ENCODE measurements at places on chromosomes 2 and 18. TPM values are rescaled to one million over a fixed set of nuclear protein-coding genes. Genes with fewer than 3 reads are reported as not detected.

Gene RBBP8
- 64.8 TPM for total RNA-seq

Gene LINC00305
- total RNA-seq = not detected

Gene COLEC12
- 2.0 TPM for total RNA-seq

Gene GPR148
- not detected for total RNA-seq

Gene METTL5
- total RNA-seq = 98.5 TPM

Gene ZNF397
- 79.4 TPM for total RNA-seq

Gene GNAL
- 26.8 TPM for total RNA-seq

Gene IL18R1
- 0.07 TPM for total RNA-seq

Gene TCF23
- total RNA-seq = 0.03 TPM

Gene SP9
- total RNA-seq = not detected

Gene IL36B
- total RNA-seq = not detected

- no peaks in the 10 kb centered on the region for H3K36me3 ChIP-seq
- peaks cover 45% of the 10 kb centered on the region for H3K4me1 ChIP-seq
- H3K27ac ChIP-seq = peak overlapping the region; percentile 65
- DNase-seq = no peak
Observed at GRCh38 chr2:224532931-224533330, 52.2 kb downstream of the CUL3 start.

- H3K4me1 ChIP-seq = peaks cover 30% of the 10 kb centered on the region
- peaks cover 30% of the 10 kb centered on the region for H3K27me3 ChIP-seq
- H3K4me3 ChIP-seq = no peak overlapping the region
- no peaks in the 10 kb centered on the region for H3K36me3 ChIP-seq
Observed at GRCh38 chr2:8267048-8267447, 414.8 kb upstream of the ID2 start.

- no peaks in the 10 kb centered on the region for H3K36me3 ChIP-seq
- peak; percentile 80 for DNase-seq
- H3K27me3 ChIP-seq = peaks cover 11% of the 10 kb centered on the region
Observed at GRCh38 chr2:241507430-241508239, 749 bp downstream of the STK25 start.

GRCh38 chr2:176117823-176118371, 1.3 kb downstream of the HOXD10 start:
- no peak overlapping the region for H3K27ac ChIP-seq
- no peak for DNase-seq
- no peaks in the 10 kb centered on the region for H3K36me3 ChIP-seq
- no peaks in the 10 kb centered on the region for H3K4me1 ChIP-seq

DNA sequence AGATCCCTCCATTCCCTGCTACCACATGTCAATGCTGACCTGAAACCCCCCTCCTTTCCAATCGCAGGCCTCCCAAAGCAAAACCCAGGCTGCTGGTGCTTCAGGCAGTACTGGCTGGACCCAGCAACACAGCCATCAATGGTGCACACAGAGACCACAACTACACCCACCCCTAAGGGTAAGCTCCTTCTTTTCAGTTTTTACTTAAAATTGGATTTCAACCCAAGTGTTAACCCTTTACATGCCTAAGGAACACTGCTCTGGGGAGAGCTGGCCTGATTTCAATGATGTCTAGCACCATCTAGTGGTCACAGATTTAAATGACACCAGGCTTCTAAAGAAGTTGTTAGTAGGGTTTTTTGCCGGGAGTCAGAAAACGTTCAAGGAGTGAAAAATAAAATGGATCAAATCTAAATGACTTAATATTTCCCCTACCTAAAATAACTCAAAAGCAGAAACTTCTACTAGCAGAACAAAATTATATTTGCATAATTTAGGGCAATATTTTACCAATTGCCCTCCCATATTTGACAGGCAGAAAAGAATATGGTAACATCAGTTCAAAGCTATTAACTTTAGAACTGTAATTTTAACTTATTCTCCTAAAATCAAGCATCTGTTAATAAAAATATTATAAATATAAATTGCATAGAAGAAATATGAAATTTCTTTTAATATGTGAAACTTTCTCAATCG, 24.6 kb downstream of the FECH start:
- H3K4me3 ChIP-seq = no peak overlapping the region
- H3K27me3 ChIP-seq = no peaks in the 10 kb centered on the region
- H3K4me1 ChIP-seq = peaks cover 6% of the 10 kb centered on the region
- no peak overlapping the region for H3K27ac ChIP-seq

DNA sequence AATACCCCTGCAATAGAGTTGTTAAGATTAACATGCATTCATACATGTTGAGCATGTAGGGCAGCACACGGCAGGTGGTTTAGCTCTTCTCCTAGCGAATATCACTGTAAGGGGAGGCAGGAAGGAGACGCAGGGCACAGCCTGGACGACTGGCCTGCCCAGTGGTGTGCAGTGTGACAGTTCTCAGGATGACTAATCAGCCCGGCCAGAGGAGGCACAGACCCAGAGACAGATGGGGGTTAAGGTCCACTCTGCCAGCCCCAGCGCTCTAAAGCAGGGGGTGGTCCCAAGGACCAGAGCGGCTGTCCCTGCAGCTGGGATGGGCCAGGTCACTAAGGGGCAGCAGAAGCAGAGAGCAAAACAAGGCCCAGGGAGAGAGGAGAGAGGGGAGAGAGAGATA, 63.7 kb downstream of the RNF152 start:
- H3K27me3 ChIP-seq = no peaks in the 10 kb centered on the region
- DNase-seq = no peak
- H3K4me1 ChIP-seq = peaks cover 8% of the 10 kb centered on the region
- H3K4me3 ChIP-seq = no peak overlapping the region
- H3K36me3 ChIP-seq = no peaks in the 10 kb centered on the region

- H3K27me3 ChIP-seq = peaks cover 6% of the 10 kb centered on the region
- peaks cover 10% of the 10 kb centered on the region for H3K4me1 ChIP-seq
- peak; percentile 45 for DNase-seq
Observed at GRCh38 chr2:201450954-201451291, 335 bp downstream of the TRAK2 start.

DNA sequence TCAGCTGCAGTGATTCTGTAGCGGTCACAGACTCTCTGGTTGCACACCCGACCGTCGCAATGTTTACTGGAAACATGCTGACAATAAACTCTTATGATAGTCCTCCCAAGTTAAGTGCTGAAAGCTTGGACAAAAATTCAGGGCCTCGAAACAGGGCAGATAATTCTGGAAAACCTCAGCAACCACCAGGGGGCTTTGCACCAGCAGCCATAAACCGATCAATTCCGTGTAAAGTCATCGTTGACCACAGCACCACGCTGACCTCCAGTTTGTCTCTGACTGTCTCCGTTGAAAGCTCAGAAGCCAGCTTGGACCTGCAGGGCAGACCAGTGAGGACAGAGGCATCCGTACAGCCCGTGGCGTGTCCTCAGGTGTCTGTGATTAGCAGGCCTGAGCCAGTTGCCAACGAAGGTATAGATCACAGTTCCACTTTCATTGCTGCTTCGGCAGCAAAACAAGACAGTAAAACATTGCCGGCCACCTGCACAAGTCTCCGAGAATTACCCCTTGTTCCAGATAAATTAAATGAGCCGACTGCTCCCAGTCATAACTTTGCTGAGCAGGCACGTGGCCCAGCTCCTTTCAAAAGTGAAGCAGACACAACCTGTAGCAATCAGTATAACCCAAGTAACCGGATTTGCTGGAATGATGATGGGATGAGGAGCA, 166.1 kb downstream of the ASXL3 start:
- peaks cover 17% of the 10 kb centered on the region for H3K4me1 ChIP-seq
- DNase-seq = no peak
- no peak overlapping the region for H3K4me3 ChIP-seq
- H3K36me3 ChIP-seq = no peaks in the 10 kb centered on the region
- no peaks in the 10 kb centered on the region for H3K27me3 ChIP-seq

GRCh38 chr2:119289642-119290041, 66.0 kb downstream of the STEAP3 start:
- no peaks in the 10 kb centered on the region for H3K4me1 ChIP-seq
- no peak overlapping the region for H3K27ac ChIP-seq
- no peak for DNase-seq
- H3K4me3 ChIP-seq = no peak overlapping the region

DNA sequence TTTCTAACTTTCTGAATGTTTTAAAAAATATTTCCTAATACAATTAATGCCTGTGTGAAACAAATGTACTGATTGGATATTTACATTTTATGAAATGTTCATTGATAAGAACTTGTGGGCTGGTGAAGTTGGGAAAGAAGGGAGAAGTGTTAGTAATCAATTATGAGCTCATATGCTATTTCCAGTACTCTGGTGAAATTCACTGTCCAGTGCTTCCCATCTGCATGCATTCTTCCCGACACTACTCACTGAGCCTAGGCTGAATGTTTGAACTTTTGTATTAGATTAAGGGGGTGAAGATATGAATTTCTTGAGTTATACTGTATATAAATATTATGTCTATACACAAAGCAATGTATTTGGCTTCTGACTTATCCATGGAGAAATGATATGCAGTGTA, 36.0 kb downstream of the SKA1 start:
- DNase-seq = no peak
- peaks cover 17% of the 10 kb centered on the region for H3K4me1 ChIP-seq
- no peak overlapping the region for H3K27ac ChIP-seq
- H3K4me3 ChIP-seq = no peak overlapping the region
- no peaks in the 10 kb centered on the region for H3K36me3 ChIP-seq

DNA sequence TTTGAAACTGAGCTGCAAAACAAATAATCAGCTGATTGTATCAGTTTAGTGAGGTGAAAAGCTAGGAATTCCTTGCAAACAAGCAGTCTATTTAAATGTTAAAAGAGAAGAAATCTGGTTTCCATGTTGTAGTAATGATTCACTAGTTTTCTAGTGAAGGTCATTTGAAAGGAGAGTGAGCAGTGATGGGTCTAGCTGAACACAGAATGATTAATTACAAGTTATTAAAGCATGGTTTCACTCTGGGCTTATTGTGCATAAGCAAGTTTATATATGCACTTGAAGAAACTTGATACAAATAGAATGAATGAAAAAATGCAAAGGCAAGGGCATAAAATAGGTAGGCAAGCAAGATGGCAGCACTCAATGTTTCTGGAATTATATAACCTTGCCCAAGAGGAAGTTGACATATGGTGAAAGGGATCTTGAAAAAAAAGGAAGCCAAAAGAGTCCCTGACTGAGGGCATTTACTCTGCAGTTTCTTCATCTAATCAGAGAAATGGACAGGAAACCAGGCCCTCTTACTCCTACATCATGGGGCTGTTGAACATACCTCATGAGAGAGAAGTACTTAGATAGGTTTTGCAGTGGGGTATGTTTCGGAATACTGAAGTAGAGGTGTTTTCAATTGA, 53.2 kb downstream of the PLCL1 start:
- no peak overlapping the region for H3K4me3 ChIP-seq
- no peak for DNase-seq
- H3K27me3 ChIP-seq = no peaks in the 10 kb centered on the region

DNA sequence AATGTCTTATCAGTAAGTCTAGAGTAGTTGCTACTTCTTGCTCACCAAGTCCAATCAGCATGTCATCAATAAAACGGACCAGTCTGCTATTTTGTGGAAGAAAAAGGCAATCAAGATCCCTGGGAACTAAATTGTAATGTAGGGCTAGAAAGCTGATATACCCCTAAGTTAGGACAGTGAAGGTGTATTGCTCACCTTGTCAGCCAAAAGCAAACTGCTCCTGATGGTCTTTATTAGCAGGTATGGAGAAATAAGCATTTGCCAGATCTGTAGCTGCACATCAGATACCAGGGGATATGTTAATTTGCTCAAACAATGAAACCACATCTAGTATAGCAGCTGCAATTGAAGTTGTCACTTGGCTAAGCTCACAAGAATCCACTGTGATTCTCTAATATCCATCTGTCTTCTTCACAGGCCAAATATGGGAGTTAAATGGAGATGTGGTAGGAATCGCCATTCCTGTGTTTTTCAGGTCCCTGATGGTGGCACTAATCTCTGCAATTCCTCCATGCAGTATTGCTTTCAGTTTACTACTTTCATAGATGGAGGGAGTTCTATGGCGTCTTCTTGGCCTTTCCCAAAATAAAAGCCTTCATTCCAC, 75.0 kb downstream of the TMEM237 start:
- no peak overlapping the region for H3K4me3 ChIP-seq
- DNase-seq = no peak
- no peak overlapping the region for H3K27ac ChIP-seq
- H3K4me1 ChIP-seq = no peaks in the 10 kb centered on the region

DNA sequence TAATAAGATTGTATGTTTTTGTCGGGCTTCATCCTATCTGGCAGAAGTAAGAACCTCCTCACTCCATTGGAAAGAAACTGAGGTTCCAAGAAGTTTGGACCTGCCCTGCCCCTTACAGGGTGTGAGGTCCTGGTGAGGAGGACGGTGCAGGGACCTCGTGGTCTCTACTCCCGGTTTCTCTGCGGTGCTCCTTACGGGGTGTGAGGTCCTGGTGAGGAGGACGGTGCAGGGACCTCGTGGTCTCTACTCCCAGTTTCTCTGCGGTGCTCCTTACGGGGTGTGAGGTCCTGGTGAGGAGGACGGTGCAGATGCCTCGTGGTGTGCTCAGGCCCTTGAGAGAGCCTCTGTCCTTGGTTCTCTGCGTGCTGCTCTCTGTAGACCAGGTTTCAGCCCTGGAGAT, 5.2 kb downstream of the CTDP1 start:
- DNase-seq = no peak
- H3K27me3 ChIP-seq = no peaks in the 10 kb centered on the region
- H3K4me3 ChIP-seq = no peak overlapping the region

GRCh38 chr2:106030287-106031268, 163.5 kb downstream of the UXS1 start:
- H3K4me1 ChIP-seq = no peaks in the 10 kb centered on the region
- no peaks in the 10 kb centered on the region for H3K36me3 ChIP-seq
- H3K27ac ChIP-seq = no peak overlapping the region
- DNase-seq = no peak

DNA sequence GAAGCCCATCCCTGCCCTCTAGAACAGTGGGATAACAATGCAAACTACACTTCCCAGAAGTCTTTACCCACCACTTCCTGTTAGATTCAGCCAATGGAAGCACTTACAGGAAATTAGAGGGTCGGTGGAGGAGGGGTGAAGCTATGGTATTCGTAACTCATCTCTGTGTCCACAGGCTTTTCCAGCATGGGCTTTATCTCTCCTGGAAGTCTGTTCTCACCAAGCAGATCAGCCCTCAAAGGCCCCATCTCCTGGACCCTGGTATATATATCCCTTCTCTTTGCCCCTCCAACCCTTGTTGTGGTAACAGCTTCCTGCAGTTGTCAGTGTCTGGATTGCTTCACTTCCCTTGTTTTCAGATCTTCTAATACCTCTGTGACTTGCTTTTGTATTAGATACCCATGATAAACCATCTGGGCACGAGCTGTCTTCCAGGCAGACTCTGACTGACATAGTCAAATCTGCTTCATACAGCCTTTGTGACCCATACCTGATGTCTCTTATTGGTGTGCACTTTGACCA, 475.0 kb upstream of the POU3F3 start:
- peak; percentile 38 for DNase-seq
- peaks cover 4% of the 10 kb centered on the region for H3K4me1 ChIP-seq
- H3K27ac ChIP-seq = no peak overlapping the region
- H3K4me3 ChIP-seq = peak overlapping the region; percentile 40
- H3K36me3 ChIP-seq = no peaks in the 10 kb centered on the region
- no peaks in the 10 kb centered on the region for H3K27me3 ChIP-seq

DNA sequence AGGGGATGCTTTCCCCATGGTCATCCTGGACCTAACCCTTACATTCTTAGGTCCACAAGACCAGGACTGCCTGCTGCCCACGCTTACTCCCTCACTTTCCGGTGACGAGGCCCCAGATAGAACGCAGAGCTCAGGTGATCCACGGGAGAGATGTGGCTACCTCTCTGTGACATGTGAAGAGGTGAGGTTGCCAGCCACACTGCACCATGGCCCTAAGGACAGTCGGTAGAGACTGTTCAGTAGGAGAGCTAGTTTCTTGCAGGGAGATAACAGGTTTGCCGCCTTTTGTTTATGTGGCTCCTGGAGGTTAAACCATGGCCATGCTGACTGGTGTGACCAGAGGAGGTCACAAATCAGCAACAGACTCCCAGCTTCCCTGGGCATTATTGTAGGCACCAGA, 71.4 kb downstream of the WDSUB1 start:
- DNase-seq = no peak
- peaks cover 23% of the 10 kb centered on the region for H3K4me1 ChIP-seq
- no peaks in the 10 kb centered on the region for H3K36me3 ChIP-seq
- peaks cover 9% of the 10 kb centered on the region for H3K27me3 ChIP-seq
- H3K4me3 ChIP-seq = no peak overlapping the region
- no peak overlapping the region for H3K27ac ChIP-seq
